A375 (cell line): ENCODE measurements at places on chromosomes 13 and 19. TPM values are rescaled to one million over a fixed set of nuclear protein-coding genes. Genes with fewer than 3 reads are reported as not detected.

The DZIP1 gene
- 63.3 and 63.9 TPM in 2 replicates for total RNA-seq

The RFPL4A gene
- 1.0 and 2.7 TPM in 2 replicates for total RNA-seq

The AMER2 gene
- under 0.01 TPM in 1 of 2 replicates, not detected in the other for total RNA-seq

The NAPSA gene
- total RNA-seq = not detected in 2 replicates

The DAND5 gene
- 0.38 TPM in 1 of 2 replicates, not detected in the other for total RNA-seq

The GRK1 gene
- total RNA-seq = 0.03 TPM in 1 of 2 replicates, not detected in the other

The LRRC8E gene
- 11.6 and 14.7 TPM in 2 replicates for total RNA-seq
